ENCODE measurements at places on chromosomes 4 and X. TPM values are rescaled to one million over a fixed set of nuclear protein-coding genes. Genes with fewer than 3 reads are reported as not detected.

DNA sequence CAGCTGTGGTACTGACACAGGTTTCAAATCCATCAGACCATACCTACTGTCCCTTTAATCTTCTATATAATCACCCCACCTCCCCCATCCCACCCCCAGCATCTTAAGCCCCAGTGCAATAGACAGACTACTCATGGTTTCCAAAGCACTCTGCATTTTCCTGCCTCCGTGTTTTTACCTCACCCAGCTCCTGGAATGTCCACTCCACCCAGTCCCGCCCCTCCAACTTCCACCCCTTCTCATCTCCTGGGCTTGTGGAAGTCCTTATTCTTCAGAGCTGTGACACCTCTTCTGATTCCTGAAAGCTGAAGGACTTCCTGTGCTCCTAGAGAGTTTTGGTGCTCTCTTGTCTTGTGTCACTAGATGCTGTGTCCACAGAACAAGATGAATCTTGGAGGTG lies 94.3 kb downstream of the EFNB1 start:
- DNase-seq = no peak

Gene PDCL2
- not detected for total RNA-seq

- DNase-seq = no peak
Measured at GRCh38 chr4:97548943-97549583, 594.2 kb downstream of the STPG2 start.

- no peak for DNase-seq
Measured at GRCh38 chr4:123093236-123093635, 170.8 kb upstream of the NUDT6 start.

DNA sequence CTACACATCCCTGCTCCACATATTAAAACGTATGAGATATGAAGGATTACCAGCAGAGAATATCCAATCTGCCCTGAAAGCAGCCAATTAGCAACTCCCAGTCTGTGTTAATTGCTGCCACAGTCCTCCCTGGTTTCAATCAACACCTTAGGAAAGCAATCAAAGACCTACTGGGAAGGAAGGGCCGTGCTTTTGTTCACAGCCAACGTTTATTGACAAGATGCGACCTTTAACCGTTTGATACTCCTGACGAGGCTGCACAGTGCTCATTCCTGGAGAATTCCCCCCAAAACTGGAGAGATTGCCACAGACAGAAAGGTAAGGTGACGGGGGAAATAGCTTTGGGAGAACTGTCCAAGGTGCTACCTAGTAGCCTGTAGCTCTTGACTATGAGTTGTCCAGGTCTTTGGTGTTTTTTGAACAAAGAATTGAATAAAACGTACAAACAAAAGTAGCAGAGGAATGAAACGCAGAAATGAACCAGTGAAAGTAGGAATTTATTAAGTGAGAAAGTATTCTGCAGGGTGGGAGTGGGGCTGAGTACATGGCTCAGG lies 596.5 kb downstream of the NLGN4X start:
- no peak for DNase-seq

DNA sequence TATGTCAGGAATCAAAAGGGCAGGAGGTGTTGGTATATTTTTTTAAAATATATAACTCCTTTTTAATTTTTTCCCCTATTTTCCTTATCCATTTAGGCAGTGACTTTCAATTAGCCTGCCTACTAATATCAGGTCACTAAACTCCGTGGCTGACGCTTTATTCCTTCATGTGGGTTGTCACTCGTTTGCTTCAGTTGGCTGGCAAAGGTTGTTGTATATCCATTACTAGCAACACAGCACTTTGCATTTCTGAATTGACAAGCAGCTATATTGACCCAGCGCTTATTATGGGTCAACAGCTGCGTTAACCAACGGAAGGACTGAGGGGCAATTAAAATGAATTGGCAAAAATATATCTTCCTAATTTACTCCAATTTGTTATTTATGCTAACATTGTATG lies 87.7 kb downstream of the ARX start:
- no peak for DNase-seq

- no peak for DNase-seq
Measured at GRCh38 chrX:97639526-97639925, 755.8 kb downstream of the RPA4 start.

DNA sequence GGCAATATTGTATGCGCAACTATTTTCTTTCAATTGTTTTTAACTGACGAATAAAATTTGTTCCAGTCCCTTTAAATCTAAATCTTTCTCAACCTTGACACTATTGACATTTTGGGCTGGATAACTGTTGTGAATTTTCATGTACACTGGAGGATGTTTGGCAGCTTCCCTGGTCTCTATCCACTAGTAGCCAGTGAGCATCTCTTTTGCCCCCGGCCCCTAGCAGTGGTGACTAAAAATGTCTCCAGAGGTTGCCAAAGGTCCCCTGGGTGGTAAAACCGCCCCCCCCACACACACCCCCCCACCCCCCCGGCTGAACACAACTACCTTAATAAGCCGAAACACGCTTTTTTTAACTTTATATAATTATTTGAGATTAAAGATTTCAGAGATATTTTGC lies 514 bp downstream of the FANCB start:
- no peak for DNase-seq

Gene ARHGAP6
- total RNA-seq = 5.1 TPM
